Right lung (tissue), 10 donors: ENCODE measurements at places on chromosomes 3 and 15. TPM values are rescaled to one million over a fixed set of nuclear protein-coding genes. Genes with fewer than 3 reads are reported as not detected.

DNA sequence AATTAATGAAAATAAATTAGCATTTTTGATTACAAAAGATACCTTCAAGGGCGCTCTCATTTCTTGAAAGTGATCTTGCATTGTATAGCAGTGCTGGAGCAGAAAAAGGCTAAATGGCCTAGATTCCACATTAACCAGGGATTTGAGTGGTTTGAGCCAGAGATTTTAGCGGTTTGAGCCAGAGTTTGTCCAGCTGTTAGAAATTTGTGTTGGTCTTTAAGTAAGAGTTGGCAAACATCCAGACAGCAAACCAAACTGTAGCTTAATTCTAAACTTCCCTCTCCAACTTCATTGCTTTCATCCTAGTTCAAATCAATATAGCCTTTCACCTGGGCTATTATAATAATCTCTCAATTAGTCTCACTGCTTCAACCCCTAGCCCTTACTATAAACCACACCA, 351.7 kb downstream of the IGSF11 start:
- DNase-seq = peak; percentile 79

DNA sequence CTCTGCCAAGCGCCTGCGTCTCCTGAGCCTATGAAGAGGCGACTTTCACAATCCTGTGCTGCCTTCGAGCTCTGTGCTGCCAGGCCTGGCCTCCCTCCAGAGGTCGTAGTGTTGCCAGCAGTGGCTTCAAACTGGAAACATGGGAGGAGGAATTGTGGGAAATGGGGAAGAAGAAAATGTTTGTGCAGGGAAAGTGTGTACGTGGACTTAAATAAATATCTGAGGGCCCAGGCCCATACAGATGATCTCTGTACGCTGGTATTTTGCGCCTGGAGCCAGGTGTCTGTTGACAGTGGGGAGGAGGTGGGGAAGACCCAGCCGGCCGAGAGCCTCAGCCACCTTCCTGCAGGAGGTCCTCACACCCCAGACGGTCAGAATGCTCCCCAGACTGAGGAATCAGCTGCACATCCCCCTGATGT, 44.6 kb downstream of the ZBTB38 start:
- peak; percentile 80 for DNase-seq

GRCh38 chr3:54322354-54322753, 200.0 kb downstream of the CACNA2D3 start:
- DNase-seq = peak; percentile 23

DNA sequence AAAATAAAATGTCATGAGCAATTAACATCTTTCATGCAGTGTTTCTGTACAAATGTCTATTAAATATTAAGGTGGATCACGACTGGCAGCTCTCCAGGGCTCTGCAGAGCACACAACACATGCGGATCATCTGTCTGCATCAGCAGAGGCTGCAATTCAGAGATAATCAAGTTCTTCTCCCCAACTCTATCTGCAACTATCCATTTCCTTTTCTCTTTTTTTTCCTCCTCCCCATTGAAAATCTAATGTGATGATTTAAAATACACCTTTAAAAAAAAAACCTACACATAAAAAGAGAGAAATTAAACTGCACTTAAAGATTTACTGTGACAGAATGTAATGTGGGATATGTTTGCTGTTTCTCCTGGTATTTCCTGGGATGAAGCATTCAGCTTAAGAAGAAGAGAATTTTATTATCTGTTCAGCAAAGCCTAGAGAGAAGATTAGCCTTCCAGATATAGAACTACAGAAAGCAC, 352.6 kb upstream of the CCDC54 start:
- no peak for DNase-seq

- DNase-seq = no peak
These were observed 33.5 kb upstream of the DCUN1D1 start for GRCh38 chr3:183013856-183014255.

The CCDC9B gene
- polyA plus RNA-seq = 6.2 TPM

DNA sequence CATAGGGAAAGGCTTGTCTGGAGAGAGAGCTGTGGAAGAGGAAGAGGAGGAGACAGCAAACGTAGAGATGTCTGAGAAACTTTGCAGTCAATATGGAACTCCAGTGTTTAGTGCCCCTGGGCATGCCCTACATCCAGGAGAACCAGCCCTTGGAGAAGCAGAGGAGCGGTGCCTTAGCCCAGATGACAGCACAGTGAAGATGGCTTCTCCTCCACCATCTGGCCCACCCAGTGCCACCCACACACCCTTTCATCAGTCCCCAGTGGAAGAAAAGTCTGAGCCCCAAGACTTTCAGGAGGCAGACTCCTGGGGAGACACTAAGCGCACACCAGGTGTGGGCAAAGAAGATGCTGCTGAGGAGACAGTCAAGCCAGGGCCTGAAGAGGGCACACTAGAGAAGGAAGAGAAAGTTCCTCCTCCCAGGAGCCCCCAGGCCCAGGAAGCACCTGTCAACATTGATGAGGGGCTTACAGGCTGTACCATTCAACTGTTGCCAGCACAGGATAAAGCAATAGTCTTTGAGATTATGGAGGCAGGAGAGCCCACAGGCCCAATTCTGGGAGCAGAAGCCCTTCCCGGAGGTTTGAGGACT, 6.9 kb downstream of the MAP1A start:
- no peak for DNase-seq

GRCh38 chr3:144402430-144402829, 430.8 kb downstream of the DIPK2A start:
- no peak for DNase-seq

DNA sequence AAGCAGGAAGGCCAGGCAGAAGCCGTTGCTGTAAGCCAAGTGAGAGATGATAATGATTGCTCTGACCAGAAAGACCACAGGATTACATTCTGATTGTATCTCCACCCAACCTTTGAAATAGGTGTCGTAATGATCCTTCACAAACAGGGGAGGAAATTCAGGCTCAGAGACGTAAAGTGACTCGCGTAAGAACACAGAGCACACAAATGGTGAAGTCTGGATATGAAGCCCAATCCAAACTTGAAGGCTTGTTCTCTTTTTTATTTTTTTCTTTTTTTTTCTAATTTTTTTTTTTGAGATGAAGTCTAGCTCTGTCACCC, 25.3 kb upstream of the PIAS1 start:
- no peak for DNase-seq

DNA sequence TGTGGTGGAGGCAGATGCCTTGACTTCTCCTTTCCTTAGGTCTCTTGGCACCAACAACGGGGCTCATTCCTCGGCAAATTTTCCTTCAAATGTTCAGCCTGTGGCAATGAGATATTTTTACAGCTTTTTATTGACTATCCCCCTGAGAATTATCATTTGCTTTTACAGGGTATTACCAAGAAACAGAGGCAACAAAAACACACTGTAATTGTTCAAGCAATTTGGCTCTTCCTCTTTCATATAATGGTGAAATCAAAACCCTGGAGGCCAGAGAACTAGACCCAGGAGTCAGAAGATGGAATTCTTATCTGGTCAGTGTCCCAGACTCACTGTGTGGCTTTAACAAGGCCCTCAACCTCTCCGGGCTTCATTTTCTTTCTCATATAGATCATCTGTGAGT, 40.1 kb downstream of the TRIM42 start:
- no peak for DNase-seq

The RAD51 gene
- polyA plus RNA-seq = 12.2 TPM

The PEX11A gene
- 13.9 TPM for polyA plus RNA-seq

DNA sequence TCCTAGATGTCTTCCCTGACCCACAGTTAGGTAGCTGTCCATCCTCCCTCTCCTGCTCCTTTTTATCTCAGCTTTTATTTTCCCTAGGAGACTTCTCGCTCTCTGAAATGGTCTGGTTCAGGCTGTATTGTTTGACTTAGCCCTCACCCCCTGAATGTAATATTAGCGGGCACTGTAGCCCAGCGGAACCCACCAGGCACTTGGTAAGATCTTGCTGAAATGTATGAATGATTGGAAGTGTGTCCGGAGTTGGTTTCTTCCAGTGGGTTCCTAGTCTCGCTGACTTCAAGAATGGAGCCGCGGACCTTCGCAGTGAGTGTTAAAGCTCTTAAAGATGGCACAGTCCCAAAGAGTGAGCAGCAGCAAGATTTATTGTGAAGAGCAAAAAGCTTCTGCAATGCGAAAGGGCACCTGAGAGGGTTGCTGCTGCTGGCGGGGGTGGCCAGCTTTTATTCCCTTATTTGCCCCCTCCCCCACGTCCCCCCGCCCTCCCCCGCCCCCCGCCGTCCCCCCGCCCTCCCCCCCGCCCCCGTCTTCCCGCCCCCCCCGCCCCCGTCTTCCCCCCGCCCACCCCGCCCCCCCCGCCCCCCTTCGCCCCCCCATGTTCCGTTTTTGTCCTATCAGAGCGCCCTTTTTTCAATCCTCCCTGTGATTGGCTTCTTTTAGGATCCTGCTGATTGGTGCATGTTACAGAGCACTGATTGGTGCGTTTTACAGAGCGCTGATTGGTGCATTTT, 694 bp upstream of the EEFSEC start:
- no peak for DNase-seq

DNA sequence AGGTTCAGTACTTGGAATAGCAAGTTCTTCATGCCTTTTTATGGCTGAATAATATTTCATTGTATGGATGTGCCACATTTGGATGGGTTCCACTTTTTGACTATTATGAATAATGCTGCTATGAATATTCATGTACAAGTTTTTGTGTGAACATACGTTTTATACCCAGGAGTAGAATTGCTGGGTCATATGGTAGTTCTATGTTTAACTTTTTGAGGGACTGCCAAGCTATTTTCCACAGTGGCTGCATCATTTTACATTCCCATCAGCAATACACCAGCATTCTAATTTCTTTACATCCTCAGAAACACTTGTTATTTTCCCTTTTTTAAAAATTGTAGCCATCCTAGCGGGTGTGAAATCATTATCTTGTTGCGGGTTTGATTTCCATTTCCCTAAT, 76.0 kb upstream of the PRR20G start:
- no peak for DNase-seq

The MYZAP gene
- 71.8 TPM for polyA plus RNA-seq

The COL6A5 gene
- 1.6 TPM for polyA plus RNA-seq
